ENCODE measurements at places on chromosomes 3 and 15. TPM values are rescaled to one million over a fixed set of nuclear protein-coding genes. Genes with fewer than 3 reads are reported as not detected.

NEK10 gene
- polyA plus RNA-seq, result 1.0 TPM

ARNT2 gene
- 12.2 TPM for polyA plus RNA-seq

CHRNB4 gene
- polyA plus RNA-seq, result 0.32 TPM

KLHL25 gene
- 5.3 TPM for polyA plus RNA-seq

CFAP161 gene
- not detected for polyA plus RNA-seq

- DNase-seq, result no peak
Measured at GRCh38 chr3:136305879-136306278, 55.7 kb downstream of the PCCB start.

GRCh38 chr15:52422001-52422400, 106.7 kb downstream of the MYO5A start:
- no peak for DNase-seq

DNA sequence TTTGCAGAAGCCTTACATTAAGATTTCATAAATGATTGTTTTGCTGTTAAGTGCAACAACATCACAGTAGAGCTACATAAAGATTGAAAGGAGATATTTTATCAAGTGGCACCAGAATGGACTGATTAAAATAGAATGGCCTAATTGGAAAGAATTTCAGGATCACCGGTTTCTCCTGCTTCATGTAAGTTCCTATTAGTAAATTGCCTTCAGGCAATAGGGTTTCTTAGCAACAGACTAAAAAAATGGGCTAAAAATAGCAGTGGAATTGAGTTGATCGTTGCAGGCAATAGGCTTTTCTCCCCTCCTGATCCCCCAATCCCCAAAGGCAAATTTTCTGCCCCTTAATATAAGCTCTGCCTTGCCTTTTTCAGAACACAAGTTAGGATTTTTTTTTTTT, 917 bp downstream of the LNP1 start:
- DNase-seq, result no peak

DNA sequence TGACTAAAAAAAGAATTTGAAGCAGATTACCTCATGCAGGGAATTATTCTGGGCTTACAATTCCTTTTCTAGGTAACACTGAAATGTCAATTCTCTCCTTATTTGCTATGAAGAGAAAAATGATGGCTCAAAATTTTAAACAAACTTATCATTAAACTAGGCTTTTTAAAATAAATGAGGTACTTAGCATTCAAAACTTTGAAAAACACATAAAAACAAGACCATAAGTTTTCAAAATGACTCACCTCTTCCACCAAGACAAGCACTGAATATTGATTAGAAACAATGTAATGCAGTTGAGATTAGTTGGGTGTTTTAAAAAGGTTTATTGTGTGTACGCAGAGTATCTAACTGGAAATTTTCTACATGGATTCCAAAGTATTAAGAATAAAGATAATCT, 154.6 kb downstream of the ADAM10 start:
- DNase-seq, result no peak

Measured in kidney (tissue), 22 donors.